Stomach (tissue), 19 donors: ENCODE measurements at places on chromosomes 12 and 14. TPM values are rescaled to one million over a fixed set of nuclear protein-coding genes. Genes with fewer than 3 reads are reported as not detected.
A peak's percentile ranks its signal among the peaks of the same experiment; 100 is the strongest.

DNA sequence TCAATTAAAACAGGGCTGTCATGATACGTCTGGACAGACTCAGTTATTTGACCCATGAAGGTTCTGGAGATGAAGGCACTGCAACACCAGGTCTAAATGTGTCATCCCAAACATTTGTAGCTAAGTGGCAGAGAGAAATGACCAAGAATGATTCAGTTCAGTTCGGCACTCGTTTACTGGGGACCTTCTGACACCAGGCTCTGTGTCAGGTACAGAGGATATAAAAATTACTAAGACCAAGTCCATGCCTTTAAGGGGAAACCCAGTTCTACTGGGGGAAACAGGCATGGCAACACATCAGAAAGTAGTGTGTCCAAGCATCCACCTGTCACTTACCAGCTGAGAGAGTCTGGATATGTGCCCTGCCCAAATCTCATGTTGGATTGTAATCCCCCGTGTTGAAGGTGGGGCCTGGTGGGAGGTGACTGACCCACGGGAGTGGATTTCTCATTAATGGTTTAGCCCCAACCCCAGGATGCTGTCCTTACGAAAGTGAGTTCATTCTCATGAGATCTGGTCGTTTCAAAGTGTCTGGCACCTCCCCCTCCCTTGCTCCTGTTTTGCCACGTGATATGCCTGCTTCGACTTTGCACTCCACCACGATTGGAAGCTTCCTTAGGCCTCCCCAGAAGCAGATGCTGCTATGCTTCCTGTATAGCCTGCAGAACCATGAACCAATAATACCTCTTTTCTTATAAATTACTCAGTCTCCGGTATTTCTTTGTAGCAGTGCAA lies 41.9 kb upstream of the BCL2L14 start:
- H3K27ac ChIP-seq, result no peak overlapping the region
- H3K4me1 ChIP-seq, result peaks cover 25% of the 10 kb centered on the region
- no peaks in the 10 kb centered on the region for H3K27me3 ChIP-seq
- DNase-seq, result no peak
- H3K36me3 ChIP-seq, result no peaks in the 10 kb centered on the region
- H3K4me3 ChIP-seq, result no peak overlapping the region

- no peaks in the 10 kb centered on the region for H3K36me3 ChIP-seq
- no peak overlapping the region for H3K27ac ChIP-seq
- H3K4me3 ChIP-seq, result no peak overlapping the region
Measured at GRCh38 chr14:90714811-90715210, 101.4 kb downstream of the TTC7B start.

- no peak for DNase-seq
- peaks cover 11% of the 10 kb centered on the region for H3K27me3 ChIP-seq
- H3K4me3 ChIP-seq, result no peak overlapping the region
- H3K27ac ChIP-seq, result peak overlapping the region; percentile 71
Measured at GRCh38 chr14:96053248-96053599, 14.1 kb downstream of the C14orf132 start.

DNA sequence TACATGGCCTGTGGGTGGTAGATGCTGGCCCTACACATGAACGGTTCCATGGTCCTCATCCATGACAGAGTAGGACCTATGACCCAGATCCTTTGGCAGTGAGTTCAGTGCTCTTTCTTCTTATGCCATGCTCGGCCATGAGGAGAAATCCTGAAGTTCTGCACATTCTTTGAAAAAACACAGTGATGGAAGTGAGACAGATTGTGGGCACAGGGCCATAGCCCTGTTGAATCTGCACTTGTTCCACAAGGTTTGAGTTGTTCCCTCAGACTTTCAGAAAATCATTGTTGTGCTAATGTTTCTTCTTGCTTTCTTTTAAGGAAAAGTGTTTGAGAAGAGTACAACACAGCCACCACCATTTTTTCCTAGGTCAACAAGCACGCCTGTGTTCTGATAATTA lies 180.0 kb downstream of the C12orf75 start:
- no peak for DNase-seq
- H3K4me3 ChIP-seq, result no peak overlapping the region
- H3K27me3 ChIP-seq, result peaks cover 3% of the 10 kb centered on the region
- no peak overlapping the region for H3K27ac ChIP-seq
- H3K4me1 ChIP-seq, result no peaks in the 10 kb centered on the region

The CORO1C gene
- total RNA-seq, result 188 TPM

The EEA1 gene
- 23.8 TPM for total RNA-seq

The LIN7A gene
- 0.45 TPM for total RNA-seq

The NFATC4 gene
- total RNA-seq, result 64.8 TPM

The OASL gene
- total RNA-seq, result not detected

The OR6C2 gene
- not detected for total RNA-seq
